ENCODE measurements at places on chromosomes 6 and 20. TPM values are rescaled to one million over a fixed set of nuclear protein-coding genes. Genes with fewer than 3 reads are reported as not detected.

The GPX5 gene
- not detected for total RNA-seq

The TGM3 gene
- total RNA-seq, result 0.33 TPM

The HLA-DOA gene
- total RNA-seq, result 9.4 TPM

The STMND1 gene
- 4.2 TPM for total RNA-seq

The FAM217A gene
- total RNA-seq, result not detected

The DTD1 gene
- 22.3 TPM for total RNA-seq

The DYNLT1 gene
- total RNA-seq, result 88.4 TPM

The PAX1 gene
- total RNA-seq, result not detected

The THEMIS gene
- 1.8 TPM for total RNA-seq

The ULBP1 gene
- total RNA-seq, result 0.52 TPM

The WFDC10B gene
- total RNA-seq, result 1.3 TPM

The TREM1 gene
- total RNA-seq, result 114 TPM

The CTNNBL1 gene
- total RNA-seq, result 51.0 TPM

The LIN28B gene
- not detected for total RNA-seq

The CFAP206 gene
- not detected for total RNA-seq

The SPATS1 gene
- total RNA-seq, result 2.2 TPM

The HLA-DQB2 gene
- total RNA-seq, result not detected

The MACROD2 gene
- 84.3 TPM for total RNA-seq

The BIRC7 gene
- 1.3 TPM for total RNA-seq

The ZFP64 gene
- 12.8 TPM for total RNA-seq

The IER3 gene
- total RNA-seq, result 40.7 TPM

The TSPO2 gene
- not detected for total RNA-seq

The EGFL8 gene
- total RNA-seq, result 10.1 TPM

The RBCK1 gene
- total RNA-seq, result 90.6 TPM

The TREML4 gene
- not detected for total RNA-seq

The HLA-DQB1 gene
- total RNA-seq, result 16.5 TPM

The ZFAND3 gene
- total RNA-seq, result 66.0 TPM

The TOX2 gene
- total RNA-seq, result 24.0 TPM

The C6orf141 gene
- 1.5 TPM for total RNA-seq

The SGK2 gene
- total RNA-seq, result 1.9 TPM

The GABRR1 gene
- not detected for total RNA-seq

The KAT14 gene
- 13.1 TPM for total RNA-seq

The UBR2 gene
- 44.3 TPM for total RNA-seq

Measured in upper lobe of left lung (tissue), 6 donors.